ENCODE measurements at places on chromosomes 2 and 18.

GRCh38 chr2:128693743-128694029, 375.0 kb upstream of the HS6ST1 start:
- DNase-seq, result no peak

GRCh38 chr2:171146633-171147032, 14.1 kb downstream of the TLK1 start:
- DNase-seq, result no peak

- DNase-seq, result no peak
These were observed 586.5 kb upstream of the SLC8A1 start for GRCh38 chr2:41038408-41038807.

DNA sequence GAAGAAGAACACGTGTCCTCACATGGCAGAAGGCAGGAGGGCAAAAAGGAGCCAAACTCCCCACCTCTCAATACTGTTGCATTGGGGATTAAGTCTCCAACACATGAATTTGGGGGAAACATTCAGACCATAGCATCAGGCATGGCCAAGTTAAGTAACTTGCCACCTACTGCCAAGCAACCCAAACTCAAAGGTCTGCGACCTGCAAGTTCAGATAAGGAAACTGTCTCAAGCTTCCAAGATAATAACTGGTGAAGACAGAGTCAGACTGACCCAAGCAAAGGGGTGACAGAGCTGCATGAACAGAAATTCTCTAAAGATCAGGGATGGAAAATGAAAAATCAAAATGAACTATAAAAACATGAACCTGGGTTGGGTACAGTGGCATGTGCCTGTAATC, 188.7 kb upstream of the SIX3 start:
- no peak for DNase-seq

GRCh38 chr2:215899141-215900074, 113.9 kb downstream of the MREG start:
- no peak for DNase-seq

GRCh38 chr18:850960-851359, 38.9 kb upstream of the YES1 start:
- DNase-seq, result no peak

GRCh38 chr18:29071869-29072268, 894.9 kb upstream of the CDH2 start:
- DNase-seq, result no peak

- no peak for DNase-seq
These were observed 168.1 kb downstream of the SETBP1 start for GRCh38 chr18:44848644-44849335.

GRCh38 chr2:46976556-46977279, 61.1 kb upstream of the MCFD2 start:
- DNase-seq, result no peak

GRCh38 chr2:238409341-238410199, 17.2 kb upstream of the ASB1 start:
- DNase-seq, result no peak

GRCh38 chr2:118124288-118124891, 36.1 kb downstream of the INSIG2 start:
- DNase-seq, result no peak

GRCh38 chr2:78992807-78993517, 32.5 kb upstream of the REG3G start:
- DNase-seq, result no peak

- DNase-seq, result no peak
These were observed 24.7 kb upstream of the KCNS3 start for GRCh38 chr2:17853799-17854198.

DNA sequence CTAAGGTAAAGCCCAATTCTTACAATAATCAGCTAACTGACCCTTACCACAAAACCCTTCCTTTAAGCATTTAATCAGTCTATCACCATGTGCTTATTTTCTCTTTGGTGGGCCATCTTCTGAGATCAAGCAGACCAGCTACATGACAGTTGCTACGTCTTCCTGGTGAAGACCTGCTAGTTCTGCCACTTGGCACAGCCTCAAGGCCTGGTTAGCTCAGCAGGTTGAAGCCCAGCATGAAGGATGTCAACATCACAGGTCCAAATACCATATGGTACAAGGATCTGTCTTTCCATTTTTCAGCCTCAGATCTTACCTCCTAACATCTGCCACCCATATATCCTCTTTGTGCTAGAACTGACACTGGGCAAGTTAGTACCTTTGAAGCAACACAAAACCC, 636.9 kb downstream of the LRP1B start:
- no peak for DNase-seq

DNA sequence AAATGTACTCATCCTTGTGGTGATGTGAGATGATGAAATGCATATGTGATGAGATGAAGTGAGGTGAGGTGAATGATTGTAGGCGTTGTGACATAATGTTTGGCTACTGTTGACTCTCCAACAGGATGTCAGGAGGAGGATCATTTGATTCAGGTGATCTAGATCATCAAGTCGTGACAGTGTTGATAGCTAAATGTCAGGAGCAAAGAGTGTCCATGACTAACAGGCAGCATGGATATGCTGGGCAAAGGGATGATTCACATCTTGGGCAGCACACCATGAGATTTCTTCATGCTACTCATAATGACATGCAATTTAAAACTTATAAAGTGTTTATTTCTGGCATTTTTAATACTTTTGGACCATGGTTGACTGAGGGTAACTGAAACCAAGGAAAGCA, 40.2 kb upstream of the UBXN4 start:
- no peak for DNase-seq

DNA sequence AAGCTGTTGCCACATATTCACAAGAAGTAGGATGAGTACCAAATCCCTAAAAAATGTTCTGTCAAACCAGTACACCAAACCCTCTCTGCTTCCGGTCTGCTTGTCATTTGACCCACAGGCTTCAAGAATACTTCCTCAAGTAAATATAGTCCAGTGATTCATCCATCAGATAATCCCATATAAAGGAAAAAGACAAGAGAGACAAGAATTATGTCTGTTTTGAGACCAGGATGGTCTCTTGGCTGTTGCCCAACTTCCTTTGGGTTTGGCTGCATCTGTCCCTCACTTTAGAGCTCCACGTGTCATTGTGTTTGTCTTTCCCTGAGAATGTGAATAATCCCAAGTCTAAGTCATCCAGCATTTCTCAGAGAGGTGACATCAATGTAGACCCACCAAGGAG, 91.5 kb upstream of the NRP2 start:
- no peak for DNase-seq

- DNase-seq, result no peak
These were observed 61.4 kb downstream of the DPP4 start for GRCh38 chr2:162012565-162013058.

DNA sequence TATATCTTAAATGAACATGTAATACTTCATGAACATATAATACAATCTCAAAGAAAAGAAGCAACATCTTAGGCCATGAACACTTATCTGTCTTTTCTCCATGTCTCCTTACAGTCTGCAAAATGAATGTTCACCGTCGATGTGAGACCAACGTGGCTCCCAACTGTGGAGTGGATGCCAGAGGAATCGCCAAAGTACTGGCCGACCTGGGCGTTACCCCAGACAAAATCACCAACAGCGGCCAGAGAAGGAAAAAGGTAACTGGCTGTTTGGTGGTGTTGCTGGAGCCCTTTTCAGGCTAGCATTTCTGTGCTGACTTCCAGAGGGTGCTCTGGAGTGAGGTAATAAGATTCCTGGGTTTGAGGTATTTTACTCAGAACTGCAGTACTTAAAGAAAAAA, 295.9 kb upstream of the EPAS1 start:
- no peak for DNase-seq

- DNase-seq, result no peak
These were observed 381.0 kb downstream of the MTX2 start for GRCh38 chr2:176650104-176650837.

GRCh38 chr2:148052687-148053086, 31.8 kb downstream of the MBD5 start:
- DNase-seq, result no peak

DNA sequence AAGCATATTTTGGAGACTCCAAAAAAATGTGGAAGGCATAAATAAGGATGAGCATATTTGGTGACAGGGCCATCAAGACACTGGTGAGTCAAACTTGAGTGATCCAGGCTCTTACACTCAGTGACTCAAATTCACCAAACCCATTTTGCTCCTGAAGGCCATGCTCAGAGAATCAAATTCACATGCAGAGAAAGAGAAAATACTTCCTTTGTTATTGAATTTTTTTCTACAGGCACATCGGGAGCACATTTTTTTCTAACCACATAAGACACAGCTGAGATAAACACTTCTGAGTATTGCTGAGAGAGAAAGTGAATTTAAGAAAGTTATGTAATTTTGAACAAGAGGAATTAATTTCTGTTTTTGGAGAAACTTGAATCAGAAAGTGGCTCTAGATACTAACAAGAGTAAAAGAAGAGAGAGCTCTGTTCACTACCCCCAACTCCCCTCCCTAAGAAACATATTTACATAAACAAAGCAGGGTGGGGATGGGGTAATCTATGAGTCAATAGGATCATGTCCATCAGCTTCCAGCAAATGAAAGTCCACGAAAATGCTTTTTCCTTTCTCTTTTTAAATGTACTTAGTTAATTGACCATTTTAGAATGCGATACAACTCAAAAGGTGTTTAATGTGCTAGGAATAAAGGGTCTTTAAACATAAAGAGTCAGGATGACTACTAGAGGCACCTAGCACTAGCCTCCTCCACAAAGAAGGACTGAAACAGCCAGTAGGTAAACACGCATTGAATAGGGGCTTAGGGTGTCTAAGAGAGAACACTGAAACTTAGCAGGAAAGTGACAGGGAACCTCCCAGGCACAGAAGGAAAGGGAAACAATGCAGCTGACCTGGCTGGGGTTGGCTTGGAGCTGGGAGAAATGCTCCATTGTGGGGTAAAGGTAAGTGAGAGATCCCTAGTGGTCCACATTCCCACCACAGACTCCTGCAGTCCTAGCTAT, 152.3 kb downstream of the KCNE4 start:
- no peak for DNase-seq

GRCh38 chr2:12797815-12798214, 81.1 kb downstream of the TRIB2 start:
- DNase-seq, result no peak

- DNase-seq, result no peak
These were observed 10.5 kb upstream of the TTC39C start for GRCh38 chr18:24003903-24004640.

DNA sequence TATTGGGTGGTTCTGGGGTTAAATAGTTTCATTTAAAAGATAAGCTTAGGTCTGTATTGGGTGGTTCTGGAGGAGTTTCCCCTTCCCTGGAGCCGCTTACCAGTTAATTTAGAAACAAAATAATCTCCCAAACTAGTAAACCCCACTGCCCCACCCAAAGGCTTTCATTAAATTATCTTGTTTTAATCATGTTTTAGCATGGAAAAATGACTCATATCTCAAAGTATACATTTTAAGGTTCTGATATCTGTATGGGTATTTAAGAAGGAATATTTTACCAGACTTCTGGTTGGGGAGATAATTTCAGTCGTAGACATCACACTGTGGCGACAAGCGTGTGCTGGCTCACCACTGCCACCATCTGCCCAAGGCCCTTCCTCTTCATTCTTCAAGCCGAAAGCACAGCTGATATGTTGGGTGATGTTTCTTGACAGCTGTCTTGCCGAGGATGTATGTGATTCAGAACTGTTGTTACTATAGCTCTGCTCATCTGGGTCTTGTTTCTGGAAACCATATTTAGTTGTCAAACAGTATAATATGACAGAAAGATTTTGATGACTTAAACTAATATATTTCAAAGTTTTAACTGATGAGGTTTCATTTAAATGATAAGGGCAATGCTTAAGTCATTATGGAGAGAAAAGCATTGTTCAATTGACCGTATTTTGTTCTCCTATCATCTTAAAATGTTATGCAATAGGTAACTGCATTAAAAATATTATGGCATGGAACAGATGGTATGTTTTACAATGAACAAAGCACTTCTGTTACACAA, 5.1 kb downstream of the FIGLA start:
- no peak for DNase-seq

- DNase-seq, result no peak
These were observed 1162.5 kb upstream of the LRRTM1 start for GRCh38 chr2:81467096-81467495.

DNA sequence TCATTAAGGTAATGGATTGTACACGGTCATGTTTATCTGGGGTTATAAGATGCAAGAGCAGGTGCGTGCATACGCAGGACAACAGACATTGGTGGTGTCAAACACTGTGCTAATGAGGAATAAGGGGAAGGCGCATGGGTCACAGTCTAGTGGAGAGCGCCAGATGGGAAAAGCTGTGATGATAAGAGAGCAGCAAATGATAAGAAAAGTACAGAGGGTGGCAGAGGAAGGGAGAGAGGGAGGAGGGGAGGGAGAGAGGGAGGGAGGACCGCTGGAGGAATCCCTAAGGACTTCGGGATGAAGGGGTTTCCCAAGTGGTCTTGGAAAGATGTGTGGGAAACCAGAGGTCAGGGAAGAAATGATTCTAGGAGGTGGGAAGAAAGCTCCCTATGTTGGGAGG, 2.9 kb downstream of the TNFRSF11A start:
- no peak for DNase-seq

DNA sequence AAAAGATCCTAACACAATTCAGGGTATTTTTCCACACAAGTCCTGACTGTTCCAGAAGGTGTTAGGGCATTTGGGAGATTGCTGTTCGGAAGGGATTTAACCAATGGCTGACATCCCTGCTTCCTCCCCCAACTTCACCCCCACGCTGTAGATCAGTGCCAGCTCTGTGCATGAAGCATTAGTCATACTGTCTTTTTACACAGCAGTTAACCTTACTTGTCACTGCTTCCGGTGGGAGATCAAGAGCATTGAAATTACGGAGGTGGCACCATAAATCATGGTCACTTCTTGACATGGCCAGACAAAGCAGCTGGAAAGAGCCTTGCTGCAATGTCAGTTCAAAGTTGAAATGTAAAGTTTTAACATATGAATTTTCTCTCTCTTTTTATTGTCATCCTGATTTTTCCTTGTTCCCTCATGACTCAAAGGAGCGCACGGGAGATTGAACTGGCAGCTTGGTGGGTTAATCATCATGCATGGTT, 70.2 kb downstream of the HRH4 start:
- DNase-seq, result no peak

DNA sequence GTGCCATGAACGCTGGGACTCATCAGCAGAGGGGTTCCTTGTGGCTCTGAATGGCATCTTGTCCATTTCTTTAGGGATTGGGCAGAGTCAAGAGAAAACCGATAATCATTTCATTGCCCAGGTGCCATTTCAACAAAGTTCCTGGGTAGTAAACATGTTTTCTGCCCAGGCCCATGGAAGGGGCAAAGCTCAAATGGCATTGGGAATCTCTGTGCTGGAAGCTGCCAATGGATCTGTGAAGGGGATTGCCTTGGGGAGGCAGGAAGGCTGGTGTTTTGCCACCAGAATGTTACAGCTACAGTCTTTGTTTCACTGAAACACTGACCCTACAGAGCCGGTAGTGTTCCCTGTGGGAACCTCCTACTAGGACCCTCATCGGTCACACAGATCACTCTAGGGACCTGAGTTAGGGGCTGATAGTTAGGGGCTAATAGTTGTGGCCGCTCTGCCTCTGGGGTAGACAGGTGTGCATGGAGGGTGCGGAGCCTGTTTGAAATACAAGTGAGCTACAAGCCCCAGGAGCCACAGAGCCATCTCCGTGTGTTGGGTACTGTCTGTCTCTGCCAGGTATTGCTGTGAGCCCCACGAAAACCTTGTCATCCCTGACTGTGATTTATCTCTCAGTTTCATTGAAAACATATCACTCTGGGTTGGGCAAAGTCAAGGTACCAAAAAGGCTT, 224.4 kb upstream of the COPS8 start:
- no peak for DNase-seq

- DNase-seq, result no peak
These were observed 15.1 kb downstream of the BIN1 start for GRCh38 chr2:127091886-127092285.

All from amygdala (tissue), 56 donors.